ENCODE measurements at places on chromosomes 11 and 22.

- DNase-seq = no peak
These were observed 8.5 kb downstream of the SIDT2 start for GRCh38 chr11:117187007-117187406.

DNA sequence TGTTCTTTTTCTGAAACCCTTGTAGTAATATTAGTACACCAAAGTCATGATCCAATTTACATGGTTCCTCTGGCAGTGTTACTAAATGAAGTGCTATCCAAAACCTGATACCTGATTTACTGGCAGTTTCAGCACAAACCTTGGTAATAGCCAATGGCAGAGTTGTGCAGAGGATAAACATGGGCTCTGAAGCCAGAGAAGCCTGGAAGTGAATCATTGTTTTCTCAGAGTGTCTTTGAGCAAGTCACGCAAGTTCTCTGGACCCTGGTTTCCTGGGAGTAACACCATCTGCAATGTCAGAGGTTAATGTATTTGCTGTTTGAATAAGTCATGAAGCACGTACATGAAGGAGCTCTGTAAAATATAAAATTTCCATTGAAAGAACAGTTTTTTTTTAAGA, 222.3 kb upstream of the NARS2 start:
- DNase-seq = peak; percentile 19

DNA sequence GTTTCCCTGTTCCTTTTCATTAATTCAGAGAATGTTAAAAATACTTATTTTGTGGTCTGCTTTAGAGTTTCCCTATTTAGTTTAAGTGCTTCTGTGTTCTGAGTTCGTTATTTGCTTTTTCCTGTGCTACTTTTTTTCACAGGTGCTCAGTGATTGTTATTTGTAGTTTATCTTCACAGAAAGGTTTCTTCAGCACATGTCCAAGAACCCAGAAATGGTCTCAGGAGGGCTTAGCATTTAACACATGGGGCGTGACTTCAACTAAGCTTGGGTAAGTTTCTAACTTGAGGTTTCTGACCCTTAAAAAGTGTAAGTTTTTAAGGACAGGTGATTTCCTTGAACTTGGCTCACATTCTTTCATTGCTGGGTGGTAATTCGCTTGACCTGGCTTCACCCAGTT, 157.3 kb downstream of the AASDHPPT start:
- no peak for DNase-seq

GRCh38 chr11:27287205-27287604, 75.8 kb downstream of the CCDC34 start:
- DNase-seq = no peak

DNA sequence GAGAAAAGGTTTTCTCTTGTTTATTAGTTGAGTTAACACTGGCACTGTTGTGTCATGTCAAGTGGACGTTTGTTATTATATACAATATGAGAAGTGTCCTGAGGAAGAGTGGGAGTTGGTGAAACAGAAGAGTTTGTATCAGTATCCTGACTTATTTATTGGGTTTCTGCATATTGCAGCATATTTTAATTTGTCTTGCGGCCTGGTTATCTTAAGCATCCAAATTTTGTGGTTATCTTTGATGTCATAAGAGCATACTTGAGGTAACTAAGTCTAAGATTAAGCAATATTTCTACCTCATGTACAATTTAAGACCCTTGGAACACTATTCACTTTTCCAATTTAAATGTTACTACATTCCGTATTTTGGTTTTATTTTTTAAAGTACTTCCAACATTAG, 103.5 kb downstream of the DDX10 start:
- no peak for DNase-seq

GRCh38 chr11:34126959-34127848, 21.8 kb downstream of the NAT10 start:
- DNase-seq = no peak

- no peak for DNase-seq
These were observed 77.7 kb downstream of the FAM76B start for GRCh38 chr11:95711945-95712221.

GRCh38 chr11:28677721-28678120, 569.5 kb downstream of the METTL15 start:
- no peak for DNase-seq

- no peak for DNase-seq
These were observed 14.0 kb upstream of the MCHR1 start for GRCh38 chr22:40665312-40665711.

GRCh38 chr11:116449522-116449921, 323.3 kb downstream of the BUD13 start:
- no peak for DNase-seq

DNA sequence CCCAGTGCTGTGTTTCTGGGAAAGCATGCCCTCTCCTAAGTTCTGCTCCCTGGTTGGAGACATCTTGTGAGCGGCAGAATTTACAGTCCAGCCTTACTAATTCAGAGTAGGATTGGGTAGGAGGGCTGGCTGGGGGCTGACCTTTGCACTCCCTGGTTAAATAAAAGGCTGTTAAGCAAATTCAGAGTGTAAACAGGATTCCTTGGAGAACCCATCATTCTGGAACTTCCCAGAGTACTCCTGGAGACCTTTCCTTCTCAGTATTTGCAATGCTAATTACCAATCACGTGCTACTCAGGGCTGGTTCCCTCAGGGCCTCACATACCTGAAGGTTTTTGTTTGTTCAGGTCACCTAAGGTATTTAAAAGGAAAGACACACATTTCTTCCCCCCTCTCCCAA, 340.2 kb downstream of the TBC1D22A start:
- DNase-seq = no peak

GRCh38 chr11:121914508-121915059, 201.4 kb downstream of the BLID start:
- DNase-seq = no peak
